Stimulated activated CD4-positive, alpha-beta T cell treated with anti-CD3 and anti-CD28 coated beads, Interleukin-1b, Interleukin-23, amount 100 ng/mL, for 48 hours (primary cell): ENCODE measurements at places on chromosomes 13 and 19.

- DNase-seq: no peak
Measured at GRCh38 chr13:41213919-41214318, 19.6 kb upstream of the KBTBD7 start.

DNA sequence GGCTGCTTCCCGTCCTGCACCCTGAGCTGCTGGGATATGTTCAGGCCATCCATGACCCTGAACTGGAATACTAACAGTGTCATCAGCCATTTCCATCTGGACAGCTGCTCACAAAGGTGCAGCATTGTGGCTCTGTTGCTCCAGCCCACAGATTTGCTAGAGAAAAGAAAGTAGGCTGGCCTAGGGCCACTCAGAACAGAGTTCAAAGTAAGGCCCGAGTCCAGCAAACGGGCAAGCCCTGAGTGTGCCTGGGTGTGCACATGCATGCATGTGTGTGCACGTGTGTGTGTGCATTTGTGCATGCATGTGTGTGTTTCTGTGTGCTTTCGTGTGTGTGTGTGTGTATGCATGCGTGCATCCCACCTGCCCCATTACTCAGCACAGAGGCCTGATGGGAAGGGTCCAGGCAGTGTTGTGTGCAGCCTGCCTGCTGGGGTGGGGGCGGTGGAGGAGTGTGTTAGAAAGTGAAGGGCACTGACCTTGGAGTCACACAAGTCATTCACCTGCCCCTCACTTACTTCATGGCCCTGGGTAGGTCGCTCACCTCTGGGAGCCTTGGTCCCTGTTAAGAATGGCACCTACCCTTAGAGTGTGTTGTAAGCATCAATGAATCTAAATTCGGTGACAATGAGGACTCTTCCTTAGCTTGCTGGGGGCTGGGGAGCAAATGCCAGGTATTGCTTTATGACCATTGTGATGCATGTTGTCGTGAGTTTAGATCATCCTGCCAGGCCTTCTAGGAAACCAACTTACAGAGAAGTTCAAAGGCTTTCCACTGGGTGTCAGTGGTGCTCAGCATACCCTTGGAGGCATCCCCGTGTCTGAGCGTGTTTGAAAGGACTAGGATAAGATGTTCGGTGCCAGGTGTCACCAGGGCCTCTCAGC, 53.2 kb downstream of the GPR12 start:
- peak; percentile 40 for DNase-seq

DNA sequence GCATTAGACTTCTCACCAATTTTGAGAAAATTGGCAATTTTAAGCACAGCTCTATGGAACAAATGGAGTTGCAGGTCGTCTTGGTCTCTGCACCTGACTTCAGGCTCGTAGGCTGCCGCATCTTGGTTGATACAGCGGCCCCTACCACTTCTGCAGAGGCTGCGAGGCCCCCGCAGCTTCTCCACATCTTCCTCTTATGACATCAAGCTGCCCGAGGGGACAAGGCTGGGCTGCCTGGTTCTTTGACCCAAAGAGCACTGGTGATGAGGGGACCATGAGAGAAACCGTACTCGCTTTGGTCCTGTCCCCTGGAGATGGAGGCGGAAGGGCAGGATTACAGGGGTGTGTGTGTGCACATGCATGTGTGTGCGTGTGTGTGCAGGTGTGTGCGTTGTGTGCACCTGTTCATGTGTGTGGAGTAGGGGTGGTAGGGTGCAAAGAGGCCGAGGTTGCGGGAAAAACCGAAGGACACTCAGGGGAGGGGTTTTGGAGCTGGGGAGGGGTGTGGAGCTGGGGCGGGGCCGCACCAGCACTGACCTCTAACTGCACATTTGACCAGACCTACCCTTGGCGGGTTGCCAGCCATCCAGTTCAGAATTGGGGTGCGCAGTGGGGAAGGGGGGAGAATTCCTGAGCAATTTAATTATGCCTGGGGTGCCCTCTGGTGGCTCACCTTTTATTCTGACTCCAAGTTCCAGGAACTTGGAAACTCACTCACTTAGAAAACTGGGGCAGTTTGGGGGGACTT, 65.1 kb upstream of the ARHGEF7 start:
- DNase-seq: no peak

- DNase-seq: no peak
Measured at GRCh38 chr13:46698014-46698413, 98.9 kb downstream of the ESD start.

DNA sequence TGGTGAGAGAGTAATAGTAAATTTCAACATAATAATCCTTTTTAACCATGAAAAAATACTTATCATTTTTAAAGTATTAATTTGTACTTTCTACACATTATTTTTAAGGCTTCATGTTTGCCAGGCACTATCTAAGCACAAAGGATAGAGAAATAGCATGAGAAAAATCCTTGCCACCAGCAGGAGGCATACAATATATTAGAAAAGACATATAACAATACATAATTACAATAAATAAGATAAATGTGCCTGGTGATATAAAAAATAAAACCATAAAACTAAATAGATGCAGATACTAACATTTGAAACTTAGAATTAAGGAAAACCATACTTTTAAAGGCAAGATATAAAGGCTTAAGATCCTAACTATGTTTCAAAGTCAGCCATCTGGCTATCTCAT, 1256.4 kb downstream of the DIAPH3 start:
- DNase-seq: no peak

- no peak for DNase-seq
Measured at GRCh38 chr13:32949820-32950219, 66.4 kb upstream of the KL start.

GRCh38 chr19:50721441-50722137, 1.6 kb upstream of the CLEC11A start:
- DNase-seq: no peak

- DNase-seq: no peak
Measured at GRCh38 chr19:31529121-31529520, 179.9 kb upstream of the TSHZ3 start.

DNA sequence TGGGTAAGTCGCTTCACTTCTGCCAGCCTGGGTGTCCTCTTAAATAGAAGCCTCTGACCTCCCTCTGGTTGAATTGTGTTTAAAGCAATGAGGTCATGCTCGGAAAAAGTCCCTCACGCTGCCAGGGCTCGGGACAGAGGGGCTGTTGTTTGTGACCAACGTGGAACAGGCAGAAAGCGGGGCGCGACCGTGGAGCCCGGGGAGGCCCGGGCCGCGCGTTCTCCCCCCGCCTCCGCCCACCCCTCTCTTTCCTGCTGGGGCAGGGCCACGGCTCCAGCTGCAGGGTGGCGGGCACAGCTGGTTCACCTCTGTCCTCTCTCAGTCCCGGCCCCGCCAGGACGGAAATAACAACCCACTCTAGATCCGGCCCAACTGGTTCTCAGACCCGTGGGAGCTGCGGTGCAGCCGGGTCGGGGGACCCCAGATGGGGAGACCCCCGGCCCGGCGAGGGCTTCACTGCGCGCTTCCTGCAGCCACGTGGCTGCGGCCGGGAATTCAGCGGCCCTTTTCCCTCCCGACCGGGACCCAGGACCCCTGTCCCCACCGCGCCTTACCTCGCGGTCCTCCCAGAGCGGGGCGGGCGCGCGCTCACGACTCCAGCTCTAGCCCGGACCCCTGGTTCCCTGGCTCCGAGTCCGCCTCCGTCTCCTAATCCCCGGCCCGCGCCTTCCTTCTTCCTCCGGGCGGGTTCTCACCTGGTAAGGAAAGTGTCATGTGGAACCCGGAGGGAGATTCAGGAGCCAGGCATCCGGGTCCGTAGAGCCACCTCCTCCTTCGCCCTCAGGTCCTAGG, 1.9 kb downstream of the CDC42EP5 start:
- DNase-seq: no peak

DNA sequence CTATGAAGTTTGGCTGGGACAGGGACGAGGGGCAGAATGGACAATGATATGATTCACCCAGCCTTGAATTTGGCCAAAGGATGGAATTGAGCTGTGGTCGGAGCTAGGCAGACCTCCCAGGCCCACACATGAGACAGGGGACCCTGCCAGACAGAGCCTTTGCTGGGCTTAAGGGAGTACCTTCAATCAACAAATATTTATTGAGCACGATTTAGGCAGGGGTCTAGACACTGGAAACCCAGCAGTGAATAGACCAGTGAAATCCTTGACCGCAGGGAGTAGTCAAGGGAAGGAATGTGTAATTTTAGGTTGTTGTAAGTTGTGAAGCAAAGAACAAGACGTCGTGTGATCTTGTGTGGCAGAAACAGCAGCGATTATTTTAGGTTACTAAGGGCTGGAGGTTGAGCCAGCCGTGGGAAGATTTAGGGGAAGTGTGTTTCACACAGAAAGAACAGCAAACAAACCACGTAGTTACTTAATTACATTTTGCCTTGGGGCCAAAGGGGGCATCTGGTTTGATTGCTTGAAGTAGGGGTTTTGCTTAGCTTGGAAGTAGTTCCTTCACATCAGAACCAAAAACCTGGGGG, 16.9 kb upstream of the AP1M2 start:
- DNase-seq: peak; percentile 23

DNA sequence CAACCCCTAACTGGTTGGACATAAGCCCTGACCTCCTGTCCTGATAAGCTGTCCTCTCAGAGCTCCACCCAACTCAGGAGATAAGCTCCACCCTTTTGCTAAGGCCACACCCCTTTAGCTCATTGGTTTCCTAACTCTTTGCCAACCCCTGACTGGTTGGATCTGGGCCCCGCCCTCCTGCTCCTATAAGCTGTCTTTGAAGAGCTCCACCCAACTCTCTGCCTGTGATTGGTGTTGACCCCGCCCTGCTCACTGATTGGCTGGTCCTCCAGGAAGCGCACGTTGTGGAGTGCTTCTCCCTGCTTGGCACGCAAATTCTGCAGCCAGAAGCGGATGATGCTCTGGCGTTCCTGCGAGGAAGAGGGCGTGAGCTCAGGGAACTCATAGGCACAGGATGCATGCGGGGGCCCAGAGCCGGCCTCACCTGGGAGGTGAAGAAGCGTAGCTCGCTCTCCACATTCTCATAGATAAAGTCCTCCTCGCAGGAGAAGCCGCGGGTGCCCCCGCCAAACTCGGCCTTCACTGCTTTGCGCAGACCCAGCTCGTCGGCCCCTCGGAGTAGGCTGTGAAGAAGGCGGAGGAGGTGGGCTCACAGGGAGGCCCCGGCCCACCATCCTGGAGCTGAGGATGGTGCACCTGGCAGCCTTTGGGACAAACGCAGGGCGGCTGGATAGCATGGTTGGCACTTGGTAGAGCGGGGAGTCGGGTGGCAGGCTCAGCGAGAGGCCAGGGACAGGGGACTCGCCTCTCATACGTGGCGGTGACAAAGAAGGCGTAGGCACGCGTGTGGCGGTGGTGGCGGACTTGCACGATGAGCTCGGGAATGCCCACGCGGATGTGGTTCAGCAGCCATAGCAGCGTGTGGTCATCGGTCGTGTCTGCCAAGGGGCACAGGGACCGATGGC, 1.7 kb downstream of the ANO8 start:
- DNase-seq: peak; percentile 78

- no peak for DNase-seq
Measured at GRCh38 chr19:11806354-11807098, 7.5 kb upstream of the ZNF440 start.

- DNase-seq: no peak
Measured at GRCh38 chr13:47897411-47898050, 103.5 kb downstream of the SUCLA2 start.

DNA sequence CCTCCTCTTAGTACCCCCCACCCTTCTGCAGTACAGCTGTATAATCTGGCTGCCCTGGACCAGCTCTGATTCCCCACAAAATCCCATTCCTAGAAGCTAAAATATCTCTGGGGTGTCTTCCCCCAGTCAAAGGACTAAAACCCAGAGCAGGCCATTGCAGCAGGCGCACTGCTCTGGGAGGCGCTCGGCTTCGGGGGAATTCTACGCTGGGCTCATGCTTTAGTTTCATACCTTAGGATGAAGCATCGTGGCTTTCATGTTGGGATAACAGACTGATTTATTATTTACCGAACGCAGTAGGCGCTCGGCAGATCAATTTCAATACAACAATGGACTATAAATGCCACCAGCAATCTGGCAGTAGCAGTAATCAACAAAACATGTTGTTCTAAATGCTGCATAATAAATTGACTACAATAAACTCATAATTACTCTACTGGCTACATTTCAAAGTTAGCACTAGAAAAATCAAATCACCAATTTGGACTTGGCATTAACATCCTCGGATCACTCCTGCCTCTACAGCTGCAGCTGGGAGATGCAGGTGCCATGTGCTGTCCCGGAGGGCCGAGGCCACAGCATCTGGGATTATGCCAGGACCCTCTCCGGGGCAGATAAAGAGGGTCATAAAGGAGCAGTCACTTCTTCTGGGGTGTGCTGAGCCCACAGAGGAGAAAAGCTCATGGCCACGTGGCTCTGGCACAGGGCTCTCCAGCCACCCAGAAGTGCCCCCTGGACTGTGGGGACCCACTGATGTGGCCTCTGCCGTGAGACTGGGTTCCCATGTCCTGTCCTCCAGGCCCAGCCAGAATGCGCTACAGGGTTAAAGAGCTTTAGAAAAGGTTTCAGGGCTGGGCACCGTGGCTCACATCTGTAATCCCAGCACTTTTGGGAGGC, 35.3 kb downstream of the CEBPG start:
- DNase-seq: no peak

- no peak for DNase-seq
Measured at GRCh38 chr13:111210544-111211469, 95.7 kb downstream of the ARHGEF7 start.

DNA sequence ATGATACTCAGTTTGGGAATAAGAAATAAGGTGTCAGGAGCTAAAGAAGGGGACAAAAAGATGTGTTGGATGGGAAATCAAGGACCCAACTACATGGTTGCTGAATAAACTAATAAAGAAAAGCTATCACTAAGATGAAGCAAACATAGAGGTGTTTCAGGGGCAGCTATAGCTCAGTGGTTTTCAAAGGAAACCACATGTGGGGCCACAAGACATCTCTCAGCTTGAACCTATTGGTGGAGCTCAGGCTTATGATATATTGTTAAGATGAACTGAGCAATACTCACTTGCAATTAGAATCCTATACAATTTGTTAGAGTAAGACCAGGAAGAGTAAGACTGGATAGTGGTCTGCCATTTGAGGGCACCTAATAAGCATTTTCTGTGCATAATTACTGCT, 45.1 kb upstream of the SPRY2 start:
- DNase-seq: no peak

- DNase-seq: no peak
Measured at GRCh38 chr19:10826846-10827245, 9.2 kb downstream of the TMED1 start.

DNA sequence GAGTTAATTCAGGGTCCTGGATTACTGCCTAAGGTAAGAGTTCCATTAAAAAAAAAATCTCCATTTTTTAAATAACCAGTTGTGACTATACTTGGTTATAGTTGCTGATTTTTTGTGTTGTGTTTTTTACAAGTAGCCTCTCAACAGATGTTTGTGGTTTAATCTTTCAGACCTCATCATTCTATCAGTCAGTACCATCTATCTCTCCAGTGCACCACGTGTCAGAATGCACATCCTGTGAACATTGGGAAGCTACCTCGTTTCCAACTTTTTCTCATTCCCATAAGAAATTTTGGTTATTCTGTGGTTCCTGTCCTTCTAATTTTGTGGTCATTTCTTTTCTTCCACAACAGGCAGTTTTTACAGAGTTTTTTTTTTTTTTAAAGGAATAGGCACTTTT, 39.2 kb downstream of the WDFY2 start:
- DNase-seq: no peak
